Muscle of back (tissue), 13 donors: ENCODE measurements at places on chromosomes 2 and 18. TPM values are rescaled to one million over a fixed set of nuclear protein-coding genes. Genes with fewer than 3 reads are reported as not detected.

- no peak for DNase-seq
These were observed 825.7 kb downstream of the SUCLG1 start for GRCh38 chr2:83633423-83633822.

- no peak for DNase-seq
These were observed 102.6 kb downstream of the VSNL1 start for GRCh38 chr2:17643031-17643615.

DNA sequence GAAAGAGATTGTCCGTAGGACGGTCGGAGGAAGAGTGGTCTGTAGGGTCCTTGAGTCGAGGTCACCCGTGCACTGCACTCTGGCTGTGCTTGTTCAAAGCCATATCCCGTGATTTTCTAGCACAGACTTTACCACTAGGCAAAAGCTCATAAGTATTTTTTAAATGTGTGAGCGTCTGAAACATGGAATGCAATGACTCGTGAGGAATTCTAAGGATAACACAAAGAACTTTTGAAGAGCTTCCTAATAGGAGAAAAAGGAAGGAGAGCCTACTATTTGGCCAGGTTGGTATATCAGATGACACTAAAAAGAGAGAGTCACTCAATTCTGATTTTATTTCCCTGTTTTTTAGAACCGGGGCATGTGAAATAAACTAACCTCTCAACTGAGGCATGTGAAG is 68.3 kb downstream of the CD28 start:
- DNase-seq, result no peak

GRCh38 chr2:128358941-128359731 is 40.5 kb upstream of the HS6ST1 start:
- DNase-seq, result no peak

ALPI gene
- polyA plus RNA-seq, result not detected

ZAP70 gene
- polyA plus RNA-seq, result 12.4 TPM
